Activated CD4-positive, alpha-beta T cell treated with anti-CD3 and anti-CD28 coated beads, Interleukin-2, amount 10 ng/mL, durations not matched to agents 7 days and 5 days (primary cell): ENCODE measurements at places on chromosomes 5 and 9.

GRCh38 chr5:60323596-60323995 lies 376.4 kb downstream of the DEPDC1B start:
- H3K4me3 ChIP-seq = no peak overlapping the region
- H3K4me1 ChIP-seq = no peaks in the 10 kb centered on the region
- DNase-seq = no peak
- no peaks in the 10 kb centered on the region for H3K36me3 ChIP-seq

DNA sequence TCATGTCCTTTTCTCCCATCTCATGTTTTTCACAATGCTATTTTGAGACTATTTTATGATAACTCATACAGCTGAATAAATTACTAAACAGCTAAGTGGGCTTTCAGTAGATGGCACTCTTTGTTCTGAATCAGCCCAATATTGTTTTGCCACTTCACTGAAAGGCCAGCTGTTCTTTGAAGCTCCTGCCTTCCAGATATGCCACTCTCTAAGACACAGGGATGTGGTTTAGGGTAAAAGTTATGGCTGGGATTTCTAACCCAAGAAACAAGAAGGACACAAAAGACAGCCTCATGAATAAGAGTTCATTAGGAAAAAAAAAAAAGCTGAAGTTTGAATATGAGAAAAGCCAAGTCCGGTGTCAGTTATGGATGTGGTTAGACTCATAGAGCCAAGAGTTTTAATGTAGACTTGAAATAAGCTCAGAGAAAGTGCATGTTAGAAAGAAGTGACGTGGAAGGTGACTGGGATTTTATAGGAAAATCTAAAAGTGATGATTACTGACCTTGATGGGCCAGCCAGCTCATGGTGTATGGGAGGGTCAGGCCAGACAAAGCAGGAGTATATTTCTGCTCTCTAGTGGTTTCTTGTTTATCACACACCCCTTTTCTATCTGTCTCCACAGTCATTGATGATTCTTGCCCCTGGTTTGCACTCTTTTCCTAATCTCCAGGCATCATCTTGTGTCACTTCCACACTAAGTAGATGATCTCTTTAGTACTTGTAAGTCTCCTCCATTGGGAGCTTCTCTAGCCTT lies 488.5 kb downstream of the NR2F1-AS1 start:
- H3K27ac ChIP-seq = no peak overlapping the region
- H3K27me3 ChIP-seq = no peaks in the 10 kb centered on the region
- DNase-seq = no peak
- H3K4me3 ChIP-seq = no peak overlapping the region

- no peak overlapping the region for H3K4me3 ChIP-seq
- H3K27ac ChIP-seq = no peak overlapping the region
- no peaks in the 10 kb centered on the region for H3K27me3 ChIP-seq
- no peak for DNase-seq
- H3K4me1 ChIP-seq = no peaks in the 10 kb centered on the region
Measured at GRCh38 chr5:164191240-164191639, 685.8 kb downstream of the MAT2B start.

- no peak for DNase-seq
- no peak overlapping the region for H3K4me3 ChIP-seq
- H3K27ac ChIP-seq = no peak overlapping the region
- H3K36me3 ChIP-seq = no peaks in the 10 kb centered on the region
Measured at GRCh38 chr9:69466151-69466550, 141.1 kb downstream of the ENTREP1 start.

- peaks cover 7% of the 10 kb centered on the region for H3K27me3 ChIP-seq
- no peaks in the 10 kb centered on the region for H3K36me3 ChIP-seq
- peak; percentile 54 for DNase-seq
- no peak overlapping the region for H3K27ac ChIP-seq
- H3K4me1 ChIP-seq = no peaks in the 10 kb centered on the region
Measured at GRCh38 chr5:39714036-39714698, 289.4 kb upstream of the DAB2 start.

- H3K4me1 ChIP-seq = peaks cover 19% of the 10 kb centered on the region
- peaks cover 7% of the 10 kb centered on the region for H3K27me3 ChIP-seq
- DNase-seq = no peak
- H3K27ac ChIP-seq = no peak overlapping the region
Measured at GRCh38 chr5:133261993-133262392, 210.2 kb downstream of the HSPA4 start.

- DNase-seq = no peak
- peak overlapping the region; percentile 94 for H3K4me3 ChIP-seq
- peaks cover 69% of the 10 kb centered on the region for H3K4me1 ChIP-seq
- peak overlapping the region; percentile 93 for H3K27ac ChIP-seq
Measured at GRCh38 chr9:5448461-5449435, 1.6 kb upstream of the CD274 start.

GRCh38 chr9:113153599-113153998 lies 2.8 kb downstream of the SLC31A2 start:
- H3K27ac ChIP-seq = no peak overlapping the region
- DNase-seq = no peak
- H3K4me3 ChIP-seq = no peak overlapping the region
- peaks cover 12% of the 10 kb centered on the region for H3K27me3 ChIP-seq
- peaks cover 6% of the 10 kb centered on the region for H3K36me3 ChIP-seq
- peaks cover 38% of the 10 kb centered on the region for H3K4me1 ChIP-seq
